ENCODE measurements at places on chromosomes 3 and 15.

- DNase-seq = no peak
These were observed 678 bp downstream of the DOCK3 start for GRCh38 chr3:50675179-50676030.

GRCh38 chr15:99485992-99486370 lies 79.8 kb upstream of the MEF2A start:
- DNase-seq = no peak

DNA sequence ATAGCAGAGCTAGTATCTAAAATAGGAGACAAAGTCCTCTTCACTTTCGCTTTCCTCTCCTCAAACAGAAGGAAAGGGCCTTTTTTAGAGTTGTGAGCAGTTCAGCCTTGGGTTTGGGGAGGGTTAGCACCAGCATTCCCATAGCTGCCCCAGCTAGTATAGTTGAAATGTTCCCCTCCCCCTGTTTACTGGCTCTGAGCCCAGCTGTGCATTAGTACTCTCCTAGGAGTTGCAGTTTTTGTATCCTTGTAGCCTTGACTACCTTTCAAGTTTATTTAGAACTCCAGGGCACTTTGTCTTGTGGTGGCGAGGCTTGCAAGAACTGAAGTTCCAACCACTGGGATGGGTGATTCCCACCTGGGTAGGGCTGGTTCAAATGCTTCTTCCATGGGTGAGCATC lies 245.1 kb upstream of the NAALADL2 start:
- DNase-seq = no peak

DNA sequence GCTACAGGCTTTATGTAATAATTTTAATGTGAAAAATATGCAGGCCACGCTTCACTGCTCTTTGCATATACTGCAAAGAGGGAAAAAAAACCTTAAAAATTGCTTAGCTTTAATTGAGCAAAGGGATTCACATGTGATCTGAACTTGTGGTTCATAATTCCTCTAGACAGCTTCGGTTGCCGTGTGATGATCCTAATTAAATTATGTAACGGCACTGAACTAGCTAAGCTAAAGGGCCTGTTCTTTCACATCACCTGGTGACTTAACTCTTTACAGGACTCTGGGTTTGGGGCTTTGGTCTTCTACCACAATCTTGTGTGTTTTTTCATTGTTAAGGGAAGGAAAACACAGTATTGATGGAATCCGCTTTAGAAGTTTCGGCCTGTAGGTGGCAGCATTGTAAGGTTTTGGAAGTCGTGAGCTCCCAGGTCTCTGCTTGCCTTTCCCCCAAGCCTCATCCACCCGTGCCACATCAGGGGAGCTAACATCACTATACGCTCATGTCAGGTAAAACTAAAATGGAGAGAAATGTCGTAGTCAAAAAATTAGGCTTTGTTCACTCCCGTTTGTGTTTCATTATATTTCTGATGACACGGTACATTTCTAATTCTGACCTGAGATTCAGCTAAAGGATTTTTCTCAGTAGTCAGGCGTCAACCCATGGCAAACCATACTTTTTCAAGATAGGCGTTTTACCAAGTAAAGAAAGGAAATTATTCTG lies 205.6 kb upstream of the DPH6 start:
- peak; percentile 31 for DNase-seq

DNA sequence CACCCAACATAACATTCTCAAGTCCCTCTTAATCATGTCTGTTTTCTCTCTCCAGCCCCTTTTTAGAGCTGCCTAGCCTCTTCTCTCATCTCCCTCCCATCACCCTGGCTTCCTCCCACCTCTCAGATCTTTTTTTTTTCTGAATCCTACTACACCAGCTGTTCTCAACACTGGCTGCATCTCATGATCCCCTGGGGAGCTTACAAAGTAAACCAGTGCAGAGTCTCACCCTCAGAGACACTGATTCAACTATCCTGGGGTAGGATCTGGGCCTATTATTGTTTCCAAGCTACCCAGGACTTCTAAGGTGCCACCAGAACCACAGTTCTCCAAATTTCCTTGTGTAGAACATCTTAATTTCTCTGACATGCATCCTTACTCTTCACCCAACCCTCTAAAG lies 50.3 kb upstream of the ACAN start:
- DNase-seq = no peak

- no peak for DNase-seq
These were observed 33.8 kb downstream of the MGLL start for GRCh38 chr3:127788451-127788909.

DNA sequence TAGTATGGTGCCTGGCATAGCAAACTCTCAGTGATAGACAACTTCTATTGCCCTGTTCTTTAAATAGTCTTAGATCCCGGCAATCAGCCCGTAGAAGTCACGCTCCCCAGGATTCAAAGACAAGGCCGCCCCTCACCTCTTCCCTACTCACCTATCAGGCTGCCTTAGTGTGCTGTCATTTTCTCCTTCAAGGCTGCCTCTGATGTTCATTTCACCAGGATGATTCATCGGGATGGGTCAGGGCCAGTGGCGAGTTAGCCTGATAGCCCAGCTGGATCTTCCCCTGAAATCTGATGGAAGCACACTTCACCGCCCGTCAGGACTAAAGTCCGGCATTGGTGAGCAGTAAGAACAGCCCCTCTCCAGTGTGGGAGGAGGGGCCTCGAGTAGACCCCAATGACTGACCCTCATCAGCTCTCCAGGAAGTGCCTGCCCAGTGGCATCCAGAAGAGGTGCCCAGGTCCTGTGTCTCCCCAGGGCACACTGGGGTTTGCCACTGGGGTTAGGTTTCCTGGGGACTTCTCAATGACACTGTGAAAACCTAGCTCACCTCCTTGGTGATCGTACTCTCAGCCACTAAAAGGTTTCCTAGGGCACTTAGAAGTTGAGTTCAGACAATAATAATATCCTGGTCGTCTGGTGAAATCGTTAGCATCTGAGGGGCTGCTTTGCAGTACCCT lies 37.5 kb downstream of the TPM1 start:
- DNase-seq = no peak

DNA sequence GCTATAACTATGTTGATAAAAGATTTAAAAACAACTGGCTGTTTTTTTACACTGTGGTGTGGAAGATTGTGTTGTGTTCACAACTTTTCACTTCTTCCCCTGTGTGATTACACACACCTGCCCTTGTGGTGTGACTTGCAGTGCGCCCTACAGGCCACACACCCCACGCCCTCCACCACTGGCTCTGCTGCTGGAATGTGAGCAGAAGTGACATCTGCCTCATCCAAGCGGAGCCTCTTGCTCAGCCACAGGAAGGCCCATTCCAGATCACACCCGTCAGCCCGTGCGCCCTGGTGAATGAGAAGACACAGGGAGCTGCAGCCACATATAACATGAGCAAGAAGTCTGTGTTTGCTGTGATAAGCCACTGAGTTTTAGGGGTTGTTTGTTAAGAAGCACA lies 7.0 kb downstream of the CCR2 start:
- DNase-seq = no peak

DNA sequence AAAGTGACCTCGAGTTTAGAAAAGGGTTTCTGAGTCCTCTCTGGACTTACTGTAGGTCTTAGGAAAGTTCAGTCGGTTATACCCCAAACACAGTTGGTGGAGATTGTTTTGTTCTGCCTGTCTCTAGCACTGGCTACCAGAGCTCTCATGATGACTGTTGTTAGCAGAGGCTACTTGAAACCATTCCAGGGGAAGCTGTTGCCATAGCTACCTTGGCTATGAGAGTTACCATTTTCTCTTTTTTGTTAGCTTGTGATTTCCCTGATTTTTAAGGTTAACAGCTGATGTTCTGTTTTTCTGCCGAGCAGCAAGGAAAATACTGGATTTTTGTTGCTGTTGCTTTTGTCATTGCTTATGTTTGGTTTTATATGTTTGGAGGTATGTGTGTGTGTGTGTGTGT lies 26.7 kb downstream of the ABHD2 start:
- DNase-seq = no peak

- no peak for DNase-seq
These were observed 1100.6 kb downstream of the OTOL1 start for GRCh38 chr3:162597226-162597625.

GRCh38 chr3:23096041-23096440 lies 107.1 kb upstream of the UBE2E2 start:
- DNase-seq = no peak

GRCh38 chr15:80503319-80503952 lies 99.3 kb downstream of the ARNT2 start:
- no peak for DNase-seq

DNA sequence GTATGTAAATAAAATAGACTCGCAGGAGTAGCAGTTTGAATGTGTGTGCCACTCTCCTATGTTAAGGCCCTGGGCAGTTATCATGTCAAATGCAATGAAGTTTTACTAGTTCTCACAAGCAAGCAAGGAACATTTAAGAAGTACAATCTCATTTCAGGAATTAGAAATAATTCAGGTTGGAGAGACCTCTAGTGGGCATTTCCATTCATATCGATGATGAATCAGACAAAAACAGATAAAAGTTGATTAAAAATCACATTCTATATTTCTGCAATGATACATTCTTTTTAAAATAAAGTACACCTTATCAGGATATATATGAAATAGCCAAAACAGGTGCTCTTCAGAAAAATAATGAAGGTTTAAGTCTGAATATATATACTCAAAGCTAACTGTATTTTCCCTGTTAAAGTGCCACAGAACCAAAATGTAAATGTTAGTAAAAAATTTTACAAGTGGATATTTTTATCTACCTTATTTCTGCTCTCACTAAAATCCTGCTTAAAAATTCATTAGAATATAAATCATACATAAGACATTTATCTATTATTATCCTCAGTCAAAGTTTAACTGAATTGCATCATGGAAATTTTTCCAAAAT lies 492.4 kb upstream of the FRG2C start:
- no peak for DNase-seq

DNA sequence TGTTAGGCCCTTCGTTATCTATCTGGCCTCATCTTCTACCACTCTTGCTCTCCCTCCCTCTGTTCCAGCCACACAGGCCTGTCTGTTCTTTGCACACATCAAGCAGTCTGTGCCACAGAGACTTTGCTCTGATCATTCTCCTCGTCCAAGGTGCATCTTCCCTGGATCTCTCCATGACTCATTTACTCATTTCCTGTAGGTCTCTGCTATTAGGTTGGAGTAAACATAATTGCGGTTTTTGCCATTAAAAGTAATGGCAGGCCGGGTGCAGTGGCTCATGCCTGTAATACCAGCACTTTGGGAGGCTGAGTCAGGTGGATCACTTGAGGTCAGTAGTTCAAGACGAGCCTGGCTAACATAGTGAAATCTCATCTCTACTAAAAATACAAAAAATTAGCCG lies 9.5 kb upstream of the C3orf49 start:
- DNase-seq = no peak

GRCh38 chr3:16252988-16253387 lies 11.8 kb downstream of the DPH3 start:
- DNase-seq = no peak

- DNase-seq = no peak
These were observed 157.9 kb upstream of the BHLHE40 start for GRCh38 chr3:4821338-4821737.

- DNase-seq = no peak
These were observed 32.4 kb downstream of the GJD2 start for GRCh38 chr15:34722439-34722836.

- no peak for DNase-seq
These were observed 75.0 kb downstream of the PEX5L start for GRCh38 chr3:179961703-179962078.

DNA sequence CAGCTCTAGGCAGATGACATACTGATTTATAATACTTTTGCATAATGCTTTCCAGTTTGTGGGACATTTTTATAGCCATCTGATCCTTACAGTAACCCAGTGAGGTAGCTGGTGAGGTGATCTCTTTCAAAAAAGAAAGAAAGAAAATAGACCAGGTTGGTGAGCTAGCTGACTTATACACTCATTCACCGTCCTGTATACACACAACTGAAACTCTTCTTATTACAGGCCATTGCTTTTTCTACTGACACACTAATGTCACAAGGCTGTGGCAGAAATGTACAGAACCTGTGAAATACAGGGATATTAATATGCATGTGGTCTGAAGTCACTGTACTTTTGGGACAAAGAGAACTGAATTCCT lies 150.2 kb upstream of the BHLHE40 start:
- no peak for DNase-seq

Data from upper lobe of left lung (tissue), 6 donors.